T-cell (primary cell): ENCODE measurements at places on chromosomes 6 and 20.

GRCh38 chr6:167056370-167056769, 57.2 kb downstream of the CEP43 start:
- no peaks in the 10 kb centered on the region for H3K36me3 ChIP-seq
- peak overlapping the region; percentile 36 for H3K27ac ChIP-seq
- peaks cover 19% of the 10 kb centered on the region for H3K4me1 ChIP-seq
- H3K27me3 ChIP-seq, result no peaks in the 10 kb centered on the region

DNA sequence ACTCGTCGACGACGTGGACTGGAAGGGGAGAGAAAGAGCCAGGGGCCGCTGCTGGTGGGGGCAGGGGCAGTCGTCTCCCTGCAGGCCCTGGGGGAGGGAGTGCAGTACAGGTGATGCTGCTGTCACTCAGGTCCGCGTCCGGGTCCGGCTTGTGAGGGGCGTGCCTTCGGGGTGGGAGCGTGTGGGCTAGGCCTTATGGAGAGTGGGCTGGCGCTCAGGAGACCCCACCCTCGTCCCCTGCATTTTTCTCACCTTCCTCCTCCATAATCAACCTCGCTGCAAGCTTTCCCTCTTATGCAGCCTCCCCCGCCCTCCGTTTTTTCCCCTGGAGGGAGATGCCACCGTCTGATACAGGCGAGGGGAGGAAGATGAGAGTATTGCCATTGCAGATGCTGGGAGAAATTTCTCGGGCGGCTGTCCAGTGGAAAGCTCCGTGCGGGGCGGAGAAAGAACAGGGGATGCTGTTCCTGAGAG, 632 bp downstream of the PCMT1 start:
- peak overlapping the region; percentile 80 for H3K4me3 ChIP-seq
- no peak for DNase-seq
- no peaks in the 10 kb centered on the region for H3K36me3 ChIP-seq
- peaks cover 36% of the 10 kb centered on the region for H3K4me1 ChIP-seq
- no peaks in the 10 kb centered on the region for H3K27me3 ChIP-seq
- H3K27ac ChIP-seq, result peak overlapping the region; percentile 80

DNA sequence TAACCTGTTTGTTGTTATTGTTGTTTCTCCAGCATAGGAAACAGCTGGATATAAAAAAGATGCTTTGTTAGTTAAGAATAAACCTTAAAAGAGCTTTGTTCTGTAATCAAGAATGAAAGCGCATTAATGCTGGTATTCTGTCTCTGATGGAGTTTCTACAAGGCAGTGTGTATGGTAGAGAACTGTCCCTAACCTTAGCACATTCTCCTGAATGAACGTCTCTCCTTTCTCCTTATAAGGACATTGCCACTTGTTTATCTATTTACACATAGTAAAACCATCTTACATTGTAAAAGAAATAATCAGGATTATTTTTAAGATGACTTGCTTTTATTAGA, 33.8 kb upstream of the LCA5 start:
- H3K4me1 ChIP-seq, result peaks cover 3% of the 10 kb centered on the region
- no peak overlapping the region for H3K4me3 ChIP-seq
- H3K27ac ChIP-seq, result no peak overlapping the region
- no peaks in the 10 kb centered on the region for H3K27me3 ChIP-seq

- no peaks in the 10 kb centered on the region for H3K27me3 ChIP-seq
- H3K4me3 ChIP-seq, result no peak overlapping the region
- peaks cover 27% of the 10 kb centered on the region for H3K36me3 ChIP-seq
- no peak overlapping the region for H3K27ac ChIP-seq
Observed at GRCh38 chr20:37231947-37232630, 29.5 kb downstream of the GHRH start.

- H3K27ac ChIP-seq, result no peak overlapping the region
- no peaks in the 10 kb centered on the region for H3K4me1 ChIP-seq
- H3K36me3 ChIP-seq, result no peaks in the 10 kb centered on the region
- H3K4me3 ChIP-seq, result no peak overlapping the region
- peaks cover 36% of the 10 kb centered on the region for H3K27me3 ChIP-seq
Observed at GRCh38 chr20:62759981-62760431, 36.3 kb upstream of the MRGBP start.

- no peaks in the 10 kb centered on the region for H3K27me3 ChIP-seq
- H3K27ac ChIP-seq, result no peak within 1 kb of the TSS
- no peaks in the 10 kb centered on the region for H3K4me1 ChIP-seq
- no peak for DNase-seq
- H3K4me3 ChIP-seq, result no peak within 1 kb of the TSS
Observed at GRCh38 chr6:49499623-49500022, at the start of gene GLYATL3. Gene GLYATL3, plus strand, starts transcription at chr6:49499923. Its CDS starts 12,068 bp downstream, at chr6:49511991.

DNA sequence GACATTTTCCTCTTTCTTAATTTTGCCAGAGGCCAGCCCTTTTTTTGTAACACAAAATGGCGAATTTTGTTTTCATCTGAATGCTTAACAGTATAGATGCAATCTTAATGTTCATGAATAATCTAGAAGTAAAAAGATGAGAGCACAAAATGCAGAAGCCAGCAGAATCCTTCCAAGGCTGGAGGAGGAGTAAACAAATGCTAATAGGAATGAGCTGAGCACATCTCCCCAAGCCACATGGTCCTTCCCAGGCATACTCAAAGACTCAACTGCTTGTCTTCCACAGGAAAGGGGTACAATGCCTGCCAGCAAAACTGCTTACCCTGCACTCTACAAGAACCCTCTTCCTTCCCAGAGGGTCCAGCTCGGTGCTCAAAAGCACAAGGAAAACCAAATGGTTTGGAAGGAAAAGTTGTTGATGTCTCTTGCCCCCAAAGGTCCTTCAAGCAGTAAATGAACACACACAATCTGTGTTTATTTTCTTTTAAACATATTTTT, 155.1 kb downstream of the MOXD1 start:
- no peaks in the 10 kb centered on the region for H3K36me3 ChIP-seq
- H3K4me1 ChIP-seq, result no peaks in the 10 kb centered on the region
- H3K27ac ChIP-seq, result no peak overlapping the region
- DNase-seq, result no peak

DNA sequence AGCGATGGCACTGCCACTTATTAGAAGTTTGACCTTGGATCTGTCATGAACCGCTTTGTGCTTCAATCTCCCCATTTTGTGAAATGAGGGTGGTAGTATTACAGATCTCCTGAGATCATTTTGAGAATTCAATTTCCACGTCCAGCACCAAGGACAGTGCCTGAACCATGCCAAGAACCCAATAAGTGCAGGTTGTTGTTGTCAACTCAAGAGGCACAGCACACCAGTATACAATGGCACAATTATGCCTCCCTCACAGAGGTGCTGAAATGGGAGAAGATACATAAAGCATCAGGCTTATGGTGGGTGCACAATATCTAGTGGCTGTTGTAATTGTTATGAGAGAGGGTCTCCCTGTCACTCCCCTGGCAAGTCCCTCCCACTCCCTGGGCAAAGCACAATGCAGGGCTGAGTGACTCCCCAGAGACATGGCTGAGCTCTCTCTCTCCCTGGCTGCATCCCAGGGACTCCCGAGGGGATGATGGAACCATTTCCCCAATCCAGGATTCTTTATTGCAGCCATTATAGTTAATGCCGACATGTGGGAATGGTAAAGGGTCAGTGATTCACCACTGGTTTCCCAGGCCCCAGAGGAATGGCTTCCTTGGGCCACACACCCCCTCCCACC, 78.7 kb downstream of the CDH22 start:
- no peaks in the 10 kb centered on the region for H3K4me1 ChIP-seq
- H3K27ac ChIP-seq, result no peak overlapping the region
- no peaks in the 10 kb centered on the region for H3K36me3 ChIP-seq
- H3K4me3 ChIP-seq, result no peak overlapping the region

DNA sequence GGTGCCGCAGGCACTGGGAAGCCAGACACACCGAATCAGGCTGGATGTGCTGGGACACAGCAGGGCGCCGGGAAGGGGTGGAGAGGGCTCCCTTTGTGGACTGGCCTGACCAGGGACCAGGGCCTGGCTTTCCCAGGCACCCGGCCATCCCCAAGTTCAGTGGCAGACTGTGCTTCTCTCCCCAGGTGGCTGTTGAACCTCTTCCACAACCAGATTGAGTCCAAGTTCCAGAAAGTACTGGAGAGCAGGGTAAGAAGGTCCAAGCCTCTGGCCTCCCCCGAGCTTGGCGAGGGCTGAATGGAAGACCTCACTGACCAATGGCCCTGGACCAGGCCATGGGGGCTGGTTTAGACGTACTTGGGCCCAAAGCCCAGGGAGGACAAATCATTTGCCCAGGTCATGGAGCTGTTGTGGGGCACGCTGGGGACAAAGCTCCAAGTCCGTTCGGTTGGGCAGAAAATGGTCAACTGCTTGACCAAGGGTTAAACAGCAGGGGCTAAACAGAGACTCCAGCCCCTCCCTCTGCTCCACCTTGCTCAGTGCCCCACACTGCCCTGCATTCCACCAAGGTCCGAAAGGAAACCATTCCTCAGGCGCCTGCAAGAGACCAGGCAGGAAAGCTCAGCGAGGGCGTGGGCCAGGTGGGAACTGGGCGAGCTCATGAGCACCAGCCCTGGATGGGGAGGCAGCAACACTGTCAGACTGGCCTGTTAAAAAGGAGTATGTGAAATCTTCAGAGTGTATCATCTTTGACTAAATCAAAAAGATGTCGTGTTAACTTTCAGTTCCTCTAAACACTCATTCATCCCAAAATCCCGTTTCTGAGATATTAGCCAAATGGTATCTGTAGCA, 9.1 kb downstream of the LBP start:
- no peaks in the 10 kb centered on the region for H3K4me1 ChIP-seq
- H3K27me3 ChIP-seq, result no peaks in the 10 kb centered on the region
- H3K4me3 ChIP-seq, result no peak overlapping the region

DNA sequence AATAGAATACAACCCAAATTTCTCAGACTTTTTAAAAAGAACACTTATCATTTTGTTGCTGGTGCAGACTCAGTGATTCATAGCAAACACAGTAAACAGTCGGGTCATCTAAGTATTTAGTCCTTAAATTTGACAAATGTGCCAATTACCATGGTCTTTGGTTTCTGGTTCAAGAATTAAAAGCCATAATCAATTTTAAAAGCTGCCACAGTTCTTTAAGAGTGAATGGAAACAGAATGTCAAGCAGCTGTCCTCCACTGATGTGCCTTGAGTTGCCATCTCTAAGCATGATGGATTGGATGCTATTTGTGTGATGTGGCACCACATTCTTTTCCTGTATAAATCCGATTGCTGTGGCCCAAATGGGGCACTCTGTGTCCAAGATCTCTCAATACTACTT, 67.2 kb upstream of the MLIP start:
- H3K27ac ChIP-seq, result no peak overlapping the region
- no peaks in the 10 kb centered on the region for H3K4me1 ChIP-seq
- H3K27me3 ChIP-seq, result no peaks in the 10 kb centered on the region
- no peak for DNase-seq
- H3K36me3 ChIP-seq, result no peaks in the 10 kb centered on the region

DNA sequence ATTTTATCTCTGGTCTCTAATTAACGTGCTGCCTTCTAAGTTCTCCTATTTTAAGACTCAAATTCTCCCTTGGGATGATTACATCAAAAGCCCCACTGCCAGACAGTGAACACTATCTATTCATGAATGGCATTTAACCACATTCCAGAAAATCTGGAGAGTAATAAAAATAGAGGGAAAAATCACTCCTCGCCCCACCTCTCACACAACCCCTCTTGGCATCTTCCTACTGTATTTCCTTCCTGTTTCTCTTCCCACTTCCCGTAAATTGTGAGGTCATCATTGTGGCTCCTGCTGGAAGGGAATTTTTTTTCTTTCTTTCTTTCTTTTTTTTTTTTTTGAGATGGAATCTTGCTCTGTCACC, 31.5 kb downstream of the RAB44 start:
- H3K4me1 ChIP-seq, result no peaks in the 10 kb centered on the region
- H3K27me3 ChIP-seq, result no peaks in the 10 kb centered on the region
- no peak for DNase-seq
- no peaks in the 10 kb centered on the region for H3K36me3 ChIP-seq
- H3K27ac ChIP-seq, result no peak overlapping the region

DNA sequence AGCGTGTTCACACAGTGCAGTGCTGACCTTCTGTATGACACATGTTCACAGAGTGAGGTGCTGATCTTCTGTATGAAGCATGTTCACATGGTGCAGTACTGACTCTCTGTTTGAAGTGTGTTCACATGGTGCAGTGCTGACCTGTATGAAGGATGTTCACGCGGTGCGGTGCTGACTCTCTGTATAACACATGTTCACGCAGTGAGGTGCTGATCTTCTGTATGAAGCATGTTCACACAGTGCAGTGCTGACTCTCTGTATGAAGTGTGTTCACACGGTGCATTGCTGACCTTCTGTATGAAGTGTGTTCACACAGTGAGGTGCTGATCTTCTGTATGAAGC, 10.8 kb upstream of the SERPINB1 start:
- no peak overlapping the region for H3K27ac ChIP-seq
- H3K4me1 ChIP-seq, result peaks cover 61% of the 10 kb centered on the region
- no peak overlapping the region for H3K4me3 ChIP-seq
- no peaks in the 10 kb centered on the region for H3K36me3 ChIP-seq
